K562 (cell line): ENCODE measurements at places on chromosomes 16 and 17. TPM values are rescaled to one million over a fixed set of nuclear protein-coding genes. Genes with fewer than 3 reads are reported as not detected.

DNA sequence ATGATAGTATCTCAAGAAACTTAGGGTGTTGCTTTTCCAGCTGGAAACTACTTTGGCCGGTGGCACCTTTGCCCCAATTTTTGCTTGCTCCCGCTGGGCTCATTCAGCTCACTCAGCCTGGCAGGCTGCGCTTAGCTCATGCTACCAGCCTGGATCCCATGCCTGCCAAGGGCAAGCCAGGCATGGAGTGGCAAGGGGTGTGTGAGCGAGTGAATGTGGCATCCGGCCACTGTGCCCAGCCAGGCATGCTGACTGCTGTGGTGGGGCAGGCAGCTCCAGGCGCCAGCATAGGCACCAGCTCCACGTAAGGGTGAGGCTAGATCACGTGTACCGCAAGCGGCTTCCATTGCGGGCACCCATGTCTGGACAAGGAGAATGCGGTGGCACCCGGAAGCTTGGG lies 9.4 kb downstream of the B3GNT9 start:
- peaks cover 95% of the 10 kb centered on the region for H3K36me3 ChIP-seq
- H3K4me1 ChIP-seq: no peaks in the 10 kb centered on the region
- no peaks in the 10 kb centered on the region for H3K27me3 ChIP-seq
- no peak overlapping the region for H3K4me3 ChIP-seq
- H3K27ac ChIP-seq: no peak overlapping the region

- H3K36me3 ChIP-seq: no peaks in the 10 kb centered on the region
- H3K27me3 ChIP-seq: peaks cover 43% of the 10 kb centered on the region
- no peak overlapping the region for H3K4me3 ChIP-seq
- no peak overlapping the region for H3K27ac ChIP-seq
- DNase-seq: no peak
These were observed 14.6 kb downstream of the SPNS3 start for GRCh38 chr17:4448197-4448980.

The SLC16A3 gene
- polyA plus RNA-seq: 0.81 and 1.9 TPM in 2 replicates

DNA sequence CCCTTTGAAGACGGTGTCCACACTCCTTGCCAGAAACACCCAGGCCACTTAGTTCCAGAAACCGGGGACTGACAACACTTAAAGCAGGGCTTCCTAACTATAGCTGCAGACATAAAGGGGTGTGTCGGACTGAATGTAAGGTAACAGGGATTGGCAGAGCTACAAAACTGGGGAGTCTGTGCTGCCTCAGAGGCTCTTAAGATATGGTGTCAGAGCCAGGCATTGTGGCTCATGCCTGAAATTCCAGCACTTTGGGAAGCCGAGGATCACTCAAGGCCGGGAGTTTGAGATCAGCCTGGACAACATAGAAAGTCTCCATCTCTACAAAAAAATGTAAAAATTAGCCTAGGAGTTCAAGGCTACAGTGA lies 14.2 kb upstream of the NLRC3 start:
- peaks cover 10% of the 10 kb centered on the region; the same call in 2 of the 3 replicates for H3K4me1 ChIP-seq
- no peak overlapping the region for H3K4me3 ChIP-seq
- no peaks in the 10 kb centered on the region for H3K27me3 ChIP-seq
- peaks cover 3% of the 10 kb centered on the region; the same call in 1 of the 3 replicates for H3K36me3 ChIP-seq
- no peak for DNase-seq
- H3K27ac ChIP-seq: no peak overlapping the region

The THAP11 gene
- 21.4 and 24.7 TPM in 2 replicates for polyA plus RNA-seq

- H3K36me3 ChIP-seq: no peaks in the 10 kb centered on the region
- H3K27me3 ChIP-seq: no peaks in the 10 kb centered on the region
- H3K4me3 ChIP-seq: no peak overlapping the region
- H3K4me1 ChIP-seq: no peaks in the 10 kb centered on the region
These were observed 272.2 kb downstream of the CDH8 start for GRCh38 chr16:61763991-61764390.

The KRT39 gene
- polyA plus RNA-seq: not detected in 2 replicates

GRCh38 chr16:83789642-83790401 lies 18.0 kb upstream of the HSBP1 start:
- H3K27ac ChIP-seq: no peak overlapping the region
- H3K36me3 ChIP-seq: no peaks in the 10 kb centered on the region

GRCh38 chr17:27805520-27806146 lies 5.3 kb upstream of the NOS2 start:
- peaks cover 27% of the 10 kb centered on the region for H3K27me3 ChIP-seq
- no peaks in the 10 kb centered on the region; the same call in 1 of the 3 replicates for H3K4me1 ChIP-seq
- H3K4me3 ChIP-seq: no peak overlapping the region
- peak; percentile 79 for DNase-seq
- H3K36me3 ChIP-seq: no peaks in the 10 kb centered on the region

The CHMP6 gene
- 28.3 and 30.4 TPM in 2 replicates for polyA plus RNA-seq

The GNG13 gene
- polyA plus RNA-seq: not detected in 2 replicates

The KRT17 gene
- polyA plus RNA-seq: not detected in 2 replicates
